CD4-positive, alpha-beta memory T cell (primary cell): ENCODE measurements at places on chromosomes 16 and 17.
A peak's percentile ranks its signal among the peaks of the same experiment; 100 is the strongest.

DNA sequence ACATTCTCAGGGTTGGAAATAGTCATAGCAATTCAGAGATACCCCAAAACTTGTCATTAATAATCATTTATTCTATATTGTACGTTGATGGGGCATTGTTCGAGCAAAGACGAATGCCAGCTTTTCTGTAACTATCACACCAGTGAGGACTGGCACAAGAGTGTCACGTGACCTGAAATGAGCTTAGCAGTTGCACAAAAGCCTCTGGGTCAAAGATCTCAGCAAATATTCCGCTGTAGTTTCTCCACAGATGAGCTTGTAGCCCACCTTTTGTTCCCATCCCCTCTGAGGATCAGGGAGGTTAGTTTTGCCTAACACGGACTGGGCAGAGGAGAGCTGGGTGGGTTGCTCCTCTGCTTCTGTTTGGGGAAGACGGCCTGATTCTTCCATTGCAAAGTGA lies 18.2 kb downstream of the IRX3 start:
- DNase-seq, result no peak

- DNase-seq, result no peak
These were observed 16.7 kb downstream of the SOCS3 start for GRCh38 chr17:78343187-78343542.

- no peak for DNase-seq
These were observed 82.0 kb downstream of the ANKRD11 start for GRCh38 chr16:89408315-89408714.

- DNase-seq, result no peak
These were observed 1.8 kb downstream of the SNTB2 start for GRCh38 chr16:69188716-69189115.

- DNase-seq, result no peak
These were observed 265.3 kb downstream of the MAP2K6 start for GRCh38 chr17:69679829-69680228.

GRCh38 chr17:21108651-21109050 lies 18.1 kb upstream of the DHRS7B start:
- DNase-seq, result no peak

GRCh38 chr17:64129515-64129764 lies 504 bp downstream of the ERN1 start:
- DNase-seq, result no peak

- no peak for DNase-seq
These were observed 4.1 kb downstream of the CISD3 start for GRCh38 chr17:38733982-38734973.

GRCh38 chr17:63440127-63440769 lies 5.9 kb downstream of the CYB561 start:
- DNase-seq, result peak; percentile 45

GRCh38 chr16:12917653-12918052 lies 16.3 kb downstream of the SHISA9 start:
- no peak for DNase-seq

GRCh38 chr17:36682773-36683172 lies 81.4 kb downstream of the MRM1 start:
- no peak for DNase-seq

DNA sequence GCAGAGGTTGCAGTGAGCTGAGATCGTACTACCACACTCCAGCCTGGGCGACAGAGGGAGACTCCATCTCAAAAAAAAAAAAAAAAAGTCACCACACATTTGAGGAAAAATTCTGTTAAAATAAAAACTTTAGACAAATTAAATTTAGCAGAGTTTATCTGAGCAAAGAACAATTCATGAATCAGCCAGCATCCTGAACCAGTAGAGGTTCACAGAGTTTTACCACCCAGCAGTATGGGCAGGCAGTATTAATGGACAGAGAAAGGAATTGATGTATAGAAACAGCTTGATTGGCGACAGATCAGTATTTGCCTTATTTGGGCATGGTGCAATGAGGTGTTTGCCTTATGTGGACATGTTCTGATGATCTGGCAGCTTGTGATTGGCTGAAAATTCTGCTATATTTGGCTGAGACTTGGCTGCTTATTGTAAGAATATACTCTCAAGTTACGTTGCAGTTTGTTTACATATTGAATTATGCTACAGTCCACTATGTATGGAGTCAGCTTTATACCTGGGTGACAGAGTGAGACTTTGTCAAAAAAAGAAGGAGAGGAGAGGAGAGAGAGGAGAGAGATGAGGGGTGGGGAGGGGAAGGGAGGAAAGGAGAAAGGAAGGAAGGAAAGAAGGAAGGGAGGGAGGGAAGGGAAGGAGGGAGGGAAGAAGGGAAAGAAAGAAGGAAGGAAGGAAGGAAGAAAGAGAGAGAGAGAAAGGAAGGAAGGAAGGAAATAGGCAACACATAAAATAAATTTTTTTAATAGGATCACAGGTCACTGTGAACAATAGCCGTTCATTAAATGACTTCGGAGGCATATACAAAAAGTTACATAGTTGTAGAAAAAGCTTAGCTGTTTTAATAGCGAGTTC lies 14.6 kb downstream of the ABCC3 start:
- no peak for DNase-seq

GRCh38 chr17:63529711-63530556 lies 6.8 kb downstream of the KCNH6 start:
- no peak for DNase-seq

GRCh38 chr17:32927724-32928585 lies at the start of gene TMEM98:
Gene TMEM98, plus strand, starts transcription at chr17:32928153. Its CDS starts 3,376 bp downstream, at chr17:32931529.
- DNase-seq, result no peak

DNA sequence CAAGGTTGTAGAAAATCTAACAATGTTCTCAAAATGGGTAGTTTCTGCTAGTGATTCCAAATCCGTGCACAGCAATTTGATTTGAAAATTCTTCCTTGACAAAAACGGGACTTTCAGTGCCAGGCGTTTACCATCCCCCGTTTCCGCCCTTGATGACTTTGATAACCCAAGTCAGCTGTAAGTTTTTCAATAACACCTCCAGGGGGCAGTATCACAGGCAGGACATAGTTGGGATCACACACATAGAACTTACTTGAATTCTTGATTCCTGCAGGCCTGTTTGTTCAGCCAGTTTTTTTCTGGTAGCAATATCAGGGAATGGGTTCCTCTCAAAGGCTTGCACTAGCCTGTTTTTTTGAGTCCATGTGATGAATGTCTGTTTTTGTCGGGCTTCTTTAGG lies 5.6 kb downstream of the DUXB start:
- DNase-seq, result no peak

- no peak for DNase-seq
These were observed 211.2 kb downstream of the LGALS9B start for GRCh38 chr17:20256144-20256543.

DNA sequence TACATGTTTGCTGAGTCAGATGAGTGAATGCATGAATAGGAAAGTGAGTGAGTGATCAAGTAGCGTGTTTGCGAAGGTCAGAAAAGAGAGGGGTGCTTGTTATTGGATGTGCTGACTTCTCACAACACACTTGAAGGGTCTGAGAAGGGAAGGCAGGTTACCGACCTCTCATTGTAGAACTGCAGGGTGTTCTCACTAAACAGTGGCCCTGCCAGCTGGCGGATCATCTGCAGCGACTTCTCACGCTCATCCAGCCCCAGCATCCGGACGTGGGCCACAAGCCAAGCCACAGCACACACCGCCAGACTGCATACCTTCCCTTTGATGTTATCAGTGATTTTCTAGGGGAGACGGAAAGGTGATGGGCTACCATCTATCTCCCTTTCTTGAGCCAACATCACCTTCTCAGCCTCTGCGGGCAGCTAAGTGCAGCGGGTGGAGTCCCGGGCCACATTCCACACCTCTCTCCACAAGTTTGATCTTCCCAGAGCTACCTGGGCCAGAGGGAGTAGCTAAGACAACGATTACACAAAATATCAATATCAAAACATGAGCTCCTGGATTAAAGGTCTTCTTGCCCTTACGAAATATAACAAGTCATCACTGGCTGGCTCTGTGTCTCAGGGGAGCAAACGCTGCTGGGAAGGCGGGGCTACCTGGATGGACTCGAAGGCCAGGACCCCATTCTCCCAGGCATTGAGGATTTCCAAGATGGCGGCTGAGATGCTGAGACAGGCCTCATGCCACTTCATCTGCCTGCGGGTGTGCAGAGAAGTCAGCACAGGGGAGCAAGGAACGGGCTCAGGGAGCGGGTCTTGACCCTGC lies 11.0 kb downstream of the CSF3 start:
- peak; percentile 38 for DNase-seq

- DNase-seq, result no peak
These were observed 78.4 kb upstream of the STAC2 start for GRCh38 chr17:39304188-39304587.

DNA sequence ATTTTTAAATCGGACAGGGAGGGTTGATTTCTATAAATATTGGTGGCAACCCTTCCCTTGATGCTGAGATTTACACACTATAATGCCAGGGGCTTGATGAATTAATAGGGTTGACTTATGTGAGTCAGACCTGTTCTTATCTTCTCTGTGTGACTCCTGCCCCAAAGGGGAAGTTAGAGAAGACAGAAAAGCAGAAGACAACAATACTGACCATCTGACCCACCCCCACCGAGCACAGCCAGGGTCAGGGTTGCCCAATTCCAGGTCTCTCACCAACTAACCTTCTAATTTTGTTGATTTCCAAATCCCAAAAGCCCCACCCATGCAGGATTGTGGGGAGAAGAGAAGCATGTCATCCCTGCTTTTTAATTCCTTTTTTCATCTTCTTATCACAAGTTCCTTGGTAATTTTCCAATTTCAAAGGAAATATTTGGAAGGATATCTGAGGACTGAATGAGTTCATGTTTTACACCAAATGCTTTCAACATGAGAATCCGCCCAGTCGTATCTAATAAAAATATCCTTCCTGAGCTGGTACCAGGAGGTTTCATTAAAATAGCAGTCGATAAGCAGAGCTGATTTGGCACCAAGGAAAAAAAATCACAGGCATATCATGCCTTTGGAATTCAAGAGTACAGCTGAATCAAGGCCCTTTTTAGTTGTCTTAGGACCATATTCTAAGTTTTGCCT lies 603.4 kb upstream of the CDH11 start:
- no peak for DNase-seq

GRCh38 chr16:14399378-14400284 lies 230.4 kb downstream of the PARN start:
- no peak for DNase-seq

DNA sequence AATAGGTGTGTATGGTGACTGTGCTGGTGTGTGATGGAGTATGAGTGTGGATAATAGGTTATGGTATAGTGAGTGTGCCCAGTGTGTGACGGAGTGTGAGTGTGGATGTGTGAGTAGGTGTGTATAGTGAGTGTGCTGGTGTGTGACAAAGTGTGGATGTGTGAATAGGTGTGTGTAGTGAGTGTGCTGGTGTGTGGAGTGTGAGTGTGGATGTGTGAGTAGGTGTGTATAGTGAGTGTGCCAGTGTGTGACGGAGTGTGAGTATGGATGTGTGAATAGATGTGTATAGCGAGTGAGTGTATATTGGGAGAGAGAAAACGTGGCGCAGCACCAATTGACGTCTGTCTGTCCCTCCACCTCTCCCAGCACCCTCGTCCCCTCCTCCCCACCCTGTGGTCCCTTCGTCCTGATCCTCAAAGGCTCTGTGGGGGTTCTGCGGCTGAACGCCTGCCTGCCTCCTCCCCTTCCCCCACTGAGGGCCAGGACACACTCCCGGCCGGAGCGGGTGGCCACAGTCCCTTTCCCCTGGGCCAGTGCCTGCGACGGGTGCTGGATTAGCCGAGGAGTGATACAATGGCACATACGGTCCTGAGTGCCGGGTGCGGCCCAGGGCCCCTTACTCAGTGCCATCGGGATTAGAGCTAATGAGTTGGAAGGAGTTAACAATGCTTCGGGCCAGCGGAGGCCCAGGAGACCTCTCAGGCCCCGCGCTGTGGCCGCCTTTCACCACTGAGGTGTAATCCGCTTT lies 160.0 kb downstream of the MRM1 start:
- no peak for DNase-seq

- no peak for DNase-seq
These were observed 181.3 kb downstream of the CDH13 start for GRCh38 chr16:82808036-82808435.

DNA sequence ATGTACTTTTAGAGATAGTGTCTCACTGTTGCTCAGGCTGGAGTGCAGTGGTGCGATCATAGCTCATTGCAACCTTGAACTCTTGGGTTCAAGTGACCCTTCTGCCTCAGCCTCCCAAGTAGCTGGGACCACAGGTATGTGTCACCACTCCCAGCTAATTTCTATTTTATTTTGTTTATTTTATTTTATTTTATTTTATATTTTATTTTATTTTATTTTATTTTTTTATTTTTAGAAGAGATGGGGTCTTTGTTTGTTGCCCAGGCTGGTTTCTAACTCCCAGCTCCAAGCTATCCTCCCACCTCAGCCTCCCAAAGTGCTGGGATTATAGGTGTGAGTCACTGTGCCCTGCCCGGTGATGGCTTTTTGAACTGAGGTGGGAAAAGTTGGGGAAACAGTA lies 35.1 kb upstream of the HS3ST4 start:
- no peak for DNase-seq

GRCh38 chr17:83198366-83199341 lies 119.2 kb downstream of the METRNL start:
- no peak for DNase-seq

DNA sequence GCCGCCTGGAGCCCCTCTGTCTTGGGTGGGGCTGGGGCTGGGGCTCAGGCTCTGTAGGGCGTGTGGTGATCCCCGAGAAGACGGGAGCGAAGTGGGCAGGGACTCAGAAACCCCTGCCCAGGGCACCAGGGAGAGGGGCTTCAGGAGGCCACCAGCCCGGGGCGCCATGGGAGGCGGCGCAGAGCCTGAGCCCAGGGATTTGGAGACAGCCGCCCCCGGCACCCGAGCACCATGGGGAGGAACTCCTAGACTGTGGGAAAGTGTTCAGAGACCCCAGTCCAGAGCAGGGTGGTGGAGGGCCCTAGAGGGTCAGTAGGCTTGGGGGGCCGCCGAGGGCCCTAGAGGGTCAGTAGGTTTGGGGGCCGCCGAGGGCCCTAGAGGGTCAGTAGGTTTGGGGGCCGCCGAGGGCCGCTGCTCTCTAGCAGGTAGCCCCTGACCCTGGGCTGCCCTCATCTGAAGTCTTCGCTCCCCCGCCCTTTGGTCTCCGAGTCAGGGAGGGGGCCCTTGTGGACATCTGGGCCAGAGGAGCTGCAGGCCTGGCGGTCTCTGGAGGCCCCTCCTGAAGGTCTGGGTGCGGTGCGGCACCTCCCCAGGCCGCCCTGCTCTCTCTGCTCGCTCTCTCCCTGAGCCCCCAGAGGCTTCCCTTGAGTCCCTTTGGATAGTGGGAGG lies 734 bp downstream of the ARHGDIG start:
- no peak for DNase-seq

DNA sequence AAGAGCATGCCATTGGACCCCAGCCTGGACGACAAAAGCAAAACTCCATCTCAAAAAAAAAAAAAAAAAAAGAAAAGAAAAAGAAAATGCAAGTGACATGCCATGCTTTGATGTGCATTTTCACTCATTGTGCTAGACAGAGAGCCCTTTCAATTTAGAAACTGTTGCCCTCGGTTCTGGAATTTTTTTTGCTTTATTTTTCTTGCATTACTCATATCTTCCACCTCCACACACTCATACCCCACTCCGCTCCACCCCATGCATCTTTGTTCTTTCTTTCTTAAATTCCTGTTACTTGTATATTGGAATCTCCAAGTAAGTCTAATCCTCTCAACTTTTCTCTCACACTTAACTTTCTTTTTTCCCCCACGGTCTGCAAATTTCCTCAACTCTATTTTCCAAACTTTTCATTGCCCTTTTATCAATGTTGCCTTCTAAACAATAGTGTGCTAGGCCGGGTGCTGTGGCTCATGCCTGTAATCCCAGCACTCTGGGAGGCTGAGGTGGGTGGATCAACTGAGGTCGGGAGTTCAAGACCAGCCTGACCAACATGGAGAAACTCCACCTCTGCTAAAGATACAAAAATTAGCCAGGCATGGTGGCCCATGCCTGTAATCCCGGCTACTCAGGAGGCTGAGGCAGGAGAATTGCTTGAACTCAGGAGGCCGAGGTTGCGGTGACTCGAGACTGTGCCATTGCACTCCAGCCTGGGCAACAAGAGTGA lies 16.8 kb upstream of the SUZ12 start:
- DNase-seq, result no peak
